ENCODE measurements at places on chromosomes 5 and 9. TPM values are rescaled to one million over a fixed set of nuclear protein-coding genes. Genes with fewer than 3 reads are reported as not detected.

DNA sequence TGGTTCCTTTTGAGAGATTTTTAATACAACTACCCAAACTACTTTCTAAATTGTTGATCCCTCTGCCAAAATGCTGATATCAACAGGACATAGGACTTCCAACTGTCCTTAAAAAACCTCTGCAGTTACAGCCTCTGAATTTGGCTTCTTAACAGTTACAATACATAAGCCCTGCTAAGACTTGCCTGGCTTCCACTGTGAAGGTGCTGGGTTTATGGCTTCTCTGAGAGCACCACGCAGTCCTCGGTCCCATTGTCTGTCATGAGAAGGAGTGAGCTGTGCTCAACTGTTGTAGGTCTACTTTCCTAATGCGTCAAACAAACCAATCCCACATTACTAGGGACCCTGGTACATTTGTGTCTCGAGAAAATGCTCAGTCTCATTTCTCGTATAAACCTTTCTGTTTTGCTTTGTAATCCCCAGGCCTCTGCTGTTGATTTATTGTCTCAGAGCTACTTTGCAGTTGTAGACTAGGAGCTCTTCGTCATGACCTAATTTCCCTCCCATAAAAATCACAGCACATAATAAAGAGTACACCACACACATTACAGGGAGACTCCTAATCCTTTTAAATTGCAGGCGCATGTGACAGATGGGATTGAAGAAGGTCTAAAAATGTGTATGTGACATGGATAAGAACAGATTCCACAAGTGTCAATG lies 274.9 kb downstream of the NR3C1 start:
- no peak for DNase-seq

DNA sequence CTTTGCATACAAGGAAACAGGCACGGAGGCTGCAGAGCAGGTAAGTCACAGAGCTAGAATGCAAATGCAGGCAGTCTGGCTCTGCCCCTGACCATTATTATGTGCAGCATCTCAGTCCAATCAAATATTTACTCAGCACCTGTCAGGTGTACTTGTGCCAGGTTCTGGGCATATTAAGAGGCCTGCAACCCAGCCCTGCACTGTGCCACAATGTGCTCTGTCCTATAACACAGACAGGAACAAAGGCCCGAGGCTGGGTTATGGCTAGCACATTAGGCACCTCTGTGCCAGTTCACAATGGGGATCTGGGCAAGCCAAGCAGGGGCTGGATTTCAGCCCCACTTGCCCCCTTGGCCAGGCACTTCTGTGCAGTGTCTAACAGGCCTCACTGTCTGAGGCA lies 14.0 kb downstream of the ARL15 start:
- DNase-seq: no peak

DNA sequence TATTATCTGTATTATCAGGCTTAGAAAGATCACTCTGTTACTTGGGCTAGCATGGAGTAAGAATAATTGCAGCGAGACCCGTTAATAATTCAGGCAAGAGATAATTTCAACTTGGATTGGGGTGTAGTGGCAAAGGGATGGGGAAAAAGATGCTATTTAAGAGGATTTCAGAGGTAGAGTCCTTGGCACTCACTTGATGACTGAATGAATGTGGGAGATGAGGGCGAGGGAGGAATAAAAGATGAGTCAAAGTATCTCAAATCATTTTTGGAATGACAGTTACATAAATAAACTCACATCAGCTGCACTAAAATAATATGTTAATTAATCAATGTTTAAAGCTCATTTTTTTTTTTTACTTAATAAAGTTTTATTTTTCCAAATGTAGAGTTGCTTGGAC lies 4.5 kb upstream of the GPR21 start:
- no peak for DNase-seq

GRCh38 chr9:17578911-17579793 lies at the start of gene SH3GL2:
SH3GL2 (plus strand) TSS chr9:17579066.
- peak; percentile 73 for DNase-seq

- no peak for DNase-seq
Observed at GRCh38 chr5:171562822-171563221, 143.4 kb downstream of the FGF18 start.

DNA sequence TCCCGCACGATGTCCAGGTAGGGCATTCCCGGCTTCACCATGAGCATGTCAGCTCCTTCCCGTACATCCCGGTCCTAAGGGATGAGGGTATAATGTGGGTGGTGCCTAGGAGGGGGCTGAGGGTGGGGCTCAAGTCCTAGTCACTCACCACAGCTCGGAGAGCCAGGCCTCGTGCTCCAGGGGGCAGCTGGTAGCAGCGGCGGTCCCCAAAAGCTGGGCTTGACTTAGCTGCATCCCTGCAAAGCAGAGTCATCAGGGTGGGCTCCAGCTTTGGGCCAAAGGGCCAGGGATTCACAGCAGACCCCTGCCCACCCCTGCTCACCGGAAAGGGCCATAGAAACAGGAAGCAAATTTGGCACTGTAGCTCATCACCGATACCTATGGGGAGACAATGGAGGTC lies 11.6 kb downstream of the ALAD start:
- DNase-seq: no peak

GRCh38 chr9:35516479-35516878 lies 26.6 kb downstream of the RUSC2 start:
- no peak for DNase-seq

GRCh38 chr5:147286296-147286695 lies 51.5 kb downstream of the STK32A start:
- no peak for DNase-seq

- no peak for DNase-seq
Observed at GRCh38 chr5:173302546-173303155, 25.6 kb downstream of the STC2 start.

- DNase-seq: no peak
Observed at GRCh38 chr9:101342595-101342994, 42.2 kb downstream of the BAAT start.

- no peak for DNase-seq
Observed at GRCh38 chr5:76477571-76477970, 74.5 kb downstream of the IQGAP2 start.

DNA sequence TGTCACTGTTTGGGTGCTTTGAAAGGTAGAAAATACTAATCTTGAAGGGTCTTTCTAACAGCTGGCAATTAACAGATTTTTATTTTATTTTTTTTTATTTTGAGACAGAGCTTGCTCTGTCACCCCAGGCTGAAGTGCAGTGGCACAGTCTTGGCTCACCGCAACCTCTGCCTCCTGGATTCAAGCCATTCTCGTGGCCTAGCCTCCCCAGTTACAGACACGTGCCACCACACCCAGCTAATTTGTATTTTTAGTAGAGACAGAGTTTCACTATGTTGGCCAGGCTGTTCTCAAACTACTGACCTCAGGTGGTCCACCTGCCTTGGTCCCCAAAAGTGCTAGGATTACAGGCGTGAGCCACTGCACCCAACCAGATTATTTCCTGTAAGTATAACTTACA lies 12.8 kb upstream of the APC start:
- DNase-seq: no peak

DNA sequence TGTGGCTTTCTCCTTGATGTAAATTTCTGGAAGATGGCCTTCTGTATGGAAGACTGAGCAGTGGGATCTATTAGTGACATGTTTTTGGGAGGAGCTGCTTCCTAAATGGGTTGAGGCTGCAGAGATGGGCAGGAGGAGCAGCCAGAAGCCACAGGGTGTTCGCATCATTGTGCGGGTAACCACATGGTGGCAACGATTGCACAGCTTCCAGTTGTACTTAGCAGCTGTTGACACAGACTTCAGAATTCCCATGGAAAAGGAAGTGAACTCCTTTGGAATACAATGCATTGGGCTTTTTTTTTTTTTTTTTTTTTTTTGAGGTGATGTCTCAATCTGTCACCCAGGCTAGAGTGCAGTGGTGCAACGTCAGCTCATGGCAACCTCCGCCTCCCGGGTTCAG lies 297.3 kb downstream of the NR3C1 start:
- no peak for DNase-seq

DNA sequence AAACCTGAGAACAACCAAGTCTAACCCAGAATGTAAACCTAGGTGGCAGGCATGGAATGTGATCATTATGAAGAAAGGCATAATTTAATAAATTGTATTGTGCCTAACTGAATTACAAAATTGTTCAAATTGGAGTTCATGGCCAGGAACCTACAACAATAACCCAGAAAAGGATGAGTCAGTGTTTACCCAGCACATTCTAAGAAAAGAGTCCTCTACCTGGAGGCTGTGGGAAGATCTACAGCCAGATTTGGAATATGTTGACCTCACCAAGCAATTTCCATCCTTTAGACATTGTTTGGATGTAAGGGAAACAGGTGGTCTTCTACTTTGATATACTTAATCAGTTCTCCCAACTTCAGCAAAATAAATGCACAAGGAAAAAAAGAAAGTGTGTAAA lies 152.2 kb downstream of the TMEM161B start:
- no peak for DNase-seq

The SERF1B gene
- 28.7 TPM for total RNA-seq

The PCDHGB5 gene
- total RNA-seq: 9.1 TPM

The ADAMTSL1 gene
- 3.7 TPM for total RNA-seq

The LCN15 gene
- total RNA-seq: not detected
